ENCODE measurements at places on chromosomes 2 and 18. TPM values are rescaled to one million over a fixed set of nuclear protein-coding genes. Genes with fewer than 3 reads are reported as not detected.

DNA sequence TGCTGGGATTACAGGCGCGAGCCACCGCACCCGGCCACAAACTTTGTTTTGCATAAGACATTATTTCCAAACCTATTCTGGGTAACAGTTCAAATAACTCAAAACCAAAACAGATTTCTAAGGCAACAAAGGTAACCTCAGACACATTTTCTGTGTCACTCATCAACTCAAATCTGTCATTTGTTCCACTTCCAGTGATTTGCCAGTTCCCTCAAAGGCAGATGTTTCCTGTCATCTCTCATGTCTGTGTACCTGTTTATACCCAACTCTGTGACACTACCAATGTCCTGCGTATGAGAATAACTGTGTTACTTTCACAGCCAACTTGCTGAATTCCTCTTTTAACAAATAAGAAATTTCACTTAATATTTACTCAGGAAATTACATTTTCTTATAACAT is 54.4 kb downstream of the SCN3A start:
- no peak for DNase-seq

GRCh38 chr2:146908776-146909175 is 936.1 kb upstream of the ACVR2A start:
- no peak for DNase-seq

DNA sequence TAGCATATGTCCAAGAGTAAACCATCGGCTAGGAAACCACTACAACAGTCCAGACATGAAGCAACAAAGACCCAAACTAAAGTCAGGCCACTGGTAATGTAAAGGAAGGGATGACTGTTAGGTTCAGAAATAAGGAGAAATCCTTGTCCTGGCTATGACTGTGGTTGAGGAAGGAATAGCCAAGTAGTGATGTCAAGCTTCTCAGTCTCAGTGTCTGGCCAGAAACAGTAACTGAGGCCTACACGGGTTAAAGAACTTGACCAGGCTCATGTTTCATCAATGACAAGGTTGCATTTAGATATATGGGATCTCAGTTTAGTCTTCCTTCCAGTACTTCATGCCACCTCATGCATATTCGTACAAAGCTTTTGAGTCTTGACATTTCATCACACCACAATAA is 162.0 kb downstream of the ETAA1 start:
- no peak for DNase-seq

AMMECR1L gene
- 25.2 TPM for polyA plus RNA-seq

Data from right lung (tissue), 10 donors.